ENCODE measurements at places on chromosomes 16 and 17.

DNA sequence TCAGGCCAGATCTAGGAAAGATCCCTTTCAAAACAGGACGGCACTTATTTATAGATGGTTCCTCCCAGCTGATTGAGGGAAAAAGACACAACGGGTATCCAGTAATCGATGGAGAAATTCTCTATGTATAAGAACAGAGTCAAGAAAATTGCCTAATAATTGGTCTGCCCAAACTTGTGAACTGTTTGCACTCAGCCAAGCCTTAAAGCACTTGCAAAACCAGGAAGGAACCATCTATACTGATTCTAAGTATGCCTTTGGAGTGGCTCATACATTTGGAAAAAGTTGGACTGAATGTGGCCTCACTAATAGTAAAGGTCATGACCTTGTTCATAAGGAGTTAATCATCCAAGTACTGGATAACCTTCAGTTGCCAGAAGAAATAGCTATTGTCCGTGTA lies 5.9 kb downstream of the HPR start:
- DNase-seq: no peak

- DNase-seq: no peak
Observed at GRCh38 chr17:35998018-35998545, 3.3 kb downstream of the CCL15 start.

DNA sequence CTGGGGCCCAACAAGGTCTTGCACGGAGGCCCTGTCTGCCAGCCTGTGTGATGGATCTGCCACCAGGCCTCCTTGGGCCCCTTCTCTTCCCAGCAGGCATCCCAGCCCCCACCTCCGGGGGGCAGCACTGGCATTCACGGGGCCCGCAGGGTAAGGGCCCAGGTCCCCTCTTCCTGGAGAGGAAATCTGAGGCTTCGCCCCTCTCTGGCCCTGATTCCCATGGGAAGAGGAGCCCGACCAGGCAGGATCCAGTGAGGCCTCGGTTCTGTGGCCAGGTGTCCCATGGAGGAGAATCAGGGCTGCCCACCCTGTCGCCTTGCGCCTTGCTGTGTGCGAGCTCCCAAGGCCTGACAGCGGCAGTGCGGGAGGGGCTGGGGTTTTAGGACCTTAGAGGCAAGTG lies 48.4 kb downstream of the PDPK1 start:
- no peak for DNase-seq

DNA sequence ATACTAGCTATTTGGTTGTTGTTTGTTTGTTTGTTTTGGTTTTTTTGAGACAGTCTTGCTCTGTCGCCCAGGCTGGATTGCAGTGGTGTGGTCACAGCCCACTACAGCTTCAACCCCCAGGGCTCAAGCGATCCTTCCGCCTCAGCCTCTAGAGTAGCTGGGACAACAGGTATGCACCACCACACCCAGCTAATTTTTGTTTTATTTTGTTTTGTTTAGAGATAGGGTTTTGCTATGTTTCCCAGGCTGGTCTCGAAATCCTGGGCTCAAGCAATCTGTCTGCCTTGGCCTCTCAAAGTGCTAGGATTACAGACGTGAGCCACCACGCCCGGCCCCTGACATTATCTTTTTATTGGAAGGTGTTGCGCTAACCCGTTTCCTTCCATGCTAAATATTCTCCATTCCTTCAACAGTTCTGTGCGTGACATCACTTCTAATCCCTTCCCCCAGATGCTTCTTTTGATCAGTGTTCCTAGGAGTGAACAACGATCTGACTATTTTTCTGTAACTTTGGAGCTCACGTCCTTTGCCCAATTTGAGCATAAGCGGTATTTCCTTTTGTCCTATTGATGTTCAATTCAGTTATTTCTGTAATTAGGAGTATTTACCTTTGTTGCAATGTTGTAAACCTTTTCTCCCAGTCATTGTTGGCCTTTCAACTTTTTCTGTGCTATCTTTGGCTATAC lies 30.2 kb upstream of the EMP2 start:
- no peak for DNase-seq

GRCh38 chr16:84692451-84693214 lies 7.2 kb upstream of the USP10 start:
- no peak for DNase-seq

GRCh38 chr17:40264458-40265185 lies 23.1 kb upstream of the CDC6 start:
- DNase-seq: no peak

GRCh38 chr17:57395721-57396321 lies 139.5 kb downstream of the MSI2 start:
- no peak for DNase-seq

GRCh38 chr17:75755990-75756389 lies 9.0 kb downstream of the GALK1 start:
- no peak for DNase-seq

- no peak for DNase-seq
Observed at GRCh38 chr17:82237746-82238471, 9.1 kb downstream of the SLC16A3 start.

DNA sequence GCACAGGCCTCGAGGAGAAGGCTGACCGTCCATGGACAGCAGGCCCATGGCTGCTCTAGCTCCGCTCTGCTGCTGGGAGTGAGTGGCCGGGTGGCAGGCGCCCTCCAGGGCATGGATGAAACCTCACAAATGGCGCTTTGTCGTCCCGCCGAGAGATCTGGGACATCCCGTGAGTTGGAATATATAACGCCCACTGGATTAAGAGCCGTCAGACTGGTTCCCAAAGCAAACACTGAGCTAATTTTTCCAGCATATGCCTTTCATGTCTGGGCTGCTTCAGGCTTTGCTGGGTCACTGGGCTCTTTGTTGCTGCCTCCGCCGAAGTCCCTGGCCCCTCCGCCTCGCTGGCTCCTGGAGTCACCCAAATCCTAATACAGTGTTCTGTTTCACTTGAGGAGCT lies 266.3 kb downstream of the FOXL1 start:
- no peak for DNase-seq

DNA sequence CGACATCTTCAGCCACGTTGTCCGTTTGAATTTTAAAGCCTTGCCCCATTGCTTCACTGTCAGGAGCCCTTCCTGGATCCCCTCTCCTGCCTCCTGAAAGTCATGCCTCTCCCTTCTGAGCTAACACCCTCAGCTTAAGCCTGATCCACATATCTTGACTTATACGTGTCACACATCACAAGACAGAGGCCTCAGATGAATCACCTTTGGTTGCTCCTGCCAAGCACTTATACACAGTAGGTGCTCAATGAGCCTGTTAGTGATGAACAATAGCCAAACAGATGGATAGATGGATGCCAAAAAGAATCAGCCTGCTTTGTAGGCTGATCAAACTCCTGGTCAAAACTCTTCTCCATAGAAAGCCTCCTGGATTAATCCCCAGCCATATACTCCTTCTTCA lies 31.8 kb downstream of the PITPNM3 start:
- DNase-seq: no peak

- no peak for DNase-seq
Observed at GRCh38 chr16:84380405-84380804, 12.1 kb downstream of the ATP2C2 start.

DNA sequence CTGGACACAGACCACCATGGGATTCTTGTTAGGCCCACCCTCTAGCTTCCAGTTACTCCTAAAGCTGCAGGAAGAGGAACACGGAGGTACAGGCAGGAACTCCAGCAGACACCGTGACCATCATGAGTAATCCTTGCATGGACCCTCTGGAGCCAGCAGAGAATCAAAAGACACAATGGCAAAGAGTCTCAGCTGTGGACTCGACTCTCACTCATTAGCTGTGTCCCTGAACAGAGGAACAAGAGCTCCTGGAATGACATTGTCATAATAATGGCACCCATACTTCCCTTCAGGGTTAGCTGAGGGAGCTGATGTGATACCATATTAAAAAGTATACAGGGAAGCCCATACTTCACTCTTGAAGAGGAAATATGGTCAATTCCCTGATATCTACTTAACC lies 176.3 kb upstream of the ASIC2 start:
- no peak for DNase-seq

- peak; percentile 81 for DNase-seq
Observed at GRCh38 chr16:78932355-78932943, 668.1 kb downstream of the MAF start.

- no peak for DNase-seq
Observed at GRCh38 chr16:89097392-89097772, 3.7 kb downstream of the ACSF3 start.

DNA sequence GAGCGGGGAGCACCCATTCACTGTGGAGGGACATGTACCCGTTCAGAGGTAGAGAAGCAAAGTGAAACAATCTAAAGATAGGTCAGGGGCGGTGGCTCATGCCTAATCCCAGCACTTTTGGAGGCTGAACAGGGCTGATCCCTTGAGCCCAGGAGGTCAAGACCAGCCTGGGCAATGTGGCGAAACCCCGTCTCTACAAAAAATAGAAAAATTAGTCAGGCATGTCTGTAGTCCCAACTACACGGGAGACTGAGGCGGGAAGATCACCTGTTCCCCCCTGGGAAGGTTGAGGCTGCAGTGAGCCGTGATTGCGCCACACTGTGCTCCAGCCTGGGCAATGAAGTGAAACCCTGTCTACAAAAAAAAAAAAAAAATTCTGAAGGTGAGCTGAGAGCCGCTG lies 21.7 kb downstream of the MYL4 start:
- DNase-seq: peak; percentile 93

GRCh38 chr16:8885674-8886592 lies 3.8 kb downstream of the LITAFD start:
- DNase-seq: no peak

DNA sequence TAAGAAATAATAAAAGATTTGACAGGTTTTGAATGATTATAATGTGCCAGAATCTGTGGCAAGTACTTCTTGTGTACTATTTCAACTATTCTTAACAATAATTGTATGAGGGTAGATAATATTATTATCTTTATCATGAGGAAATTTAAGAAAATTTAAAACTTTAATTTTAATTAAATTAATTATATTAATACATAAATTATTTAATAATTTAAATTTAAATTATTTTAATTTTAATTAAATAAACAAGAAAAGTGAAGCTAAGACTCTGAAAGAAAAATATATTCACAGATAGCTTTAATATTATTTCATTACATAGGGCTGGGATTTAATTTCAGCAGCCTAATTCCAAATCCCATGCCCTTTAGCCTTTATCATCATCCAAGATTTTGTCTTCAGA lies 31.4 kb upstream of the NETO2 start:
- no peak for DNase-seq

DNA sequence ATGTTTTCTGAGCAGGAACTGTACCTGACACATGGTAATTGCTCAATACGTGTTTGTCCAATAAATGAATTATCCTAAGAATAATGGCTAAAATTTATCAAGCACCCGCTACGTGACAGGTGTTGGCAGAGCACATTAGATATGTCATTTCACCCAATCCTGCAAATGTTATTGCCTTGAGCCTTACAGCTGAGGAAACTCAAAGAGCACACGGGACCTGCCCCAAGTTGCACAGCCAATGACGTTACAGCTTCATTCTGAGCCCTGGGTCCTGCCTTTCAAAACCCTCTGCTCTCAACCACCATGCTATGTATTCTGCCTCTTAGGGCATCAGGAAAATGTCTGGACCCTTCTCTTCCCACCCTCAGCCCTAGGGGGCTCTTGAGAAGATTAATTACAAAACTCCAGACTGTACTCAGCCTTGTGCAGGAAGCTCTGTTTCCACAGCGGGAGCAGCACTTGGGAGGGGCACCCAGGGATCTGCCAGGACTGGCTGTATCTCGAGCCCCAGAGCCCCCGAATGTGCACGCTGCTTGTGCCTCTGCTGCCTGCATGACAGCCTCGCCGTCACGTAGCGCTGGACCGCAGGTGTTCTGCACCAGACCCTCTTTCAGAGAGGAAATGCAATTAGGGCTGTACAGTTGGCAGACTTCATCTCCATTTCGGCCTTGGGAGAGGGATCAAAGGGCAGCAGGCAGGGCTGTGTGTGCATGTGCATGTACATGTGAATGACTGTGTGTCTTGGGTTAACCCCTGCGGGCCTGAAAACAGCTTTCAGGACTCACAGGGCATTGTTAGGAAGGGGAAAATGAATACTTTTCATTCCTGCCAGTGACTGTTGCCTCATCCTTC lies 71.6 kb downstream of the GPR139 start:
- DNase-seq: no peak

DNA sequence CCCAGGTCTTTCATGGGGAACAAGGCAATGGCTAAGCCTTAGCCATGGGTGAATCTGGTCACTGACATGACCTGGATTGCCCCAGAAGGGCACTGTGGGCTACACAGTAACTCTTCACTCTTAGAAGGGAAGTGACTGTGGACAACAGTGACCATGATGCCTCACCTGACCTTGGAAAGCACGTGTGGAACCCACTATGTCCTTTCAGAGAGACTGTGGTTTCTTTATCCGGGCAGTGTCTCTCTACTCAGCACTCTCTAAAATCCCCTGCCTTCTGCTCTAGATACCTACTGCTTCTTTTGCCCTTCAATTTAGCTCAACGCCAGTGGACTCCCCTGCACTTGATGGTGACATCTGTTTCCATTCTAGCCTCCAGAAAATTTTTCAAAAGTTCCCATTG lies 66.1 kb upstream of the ANKFN1 start:
- no peak for DNase-seq

DNA sequence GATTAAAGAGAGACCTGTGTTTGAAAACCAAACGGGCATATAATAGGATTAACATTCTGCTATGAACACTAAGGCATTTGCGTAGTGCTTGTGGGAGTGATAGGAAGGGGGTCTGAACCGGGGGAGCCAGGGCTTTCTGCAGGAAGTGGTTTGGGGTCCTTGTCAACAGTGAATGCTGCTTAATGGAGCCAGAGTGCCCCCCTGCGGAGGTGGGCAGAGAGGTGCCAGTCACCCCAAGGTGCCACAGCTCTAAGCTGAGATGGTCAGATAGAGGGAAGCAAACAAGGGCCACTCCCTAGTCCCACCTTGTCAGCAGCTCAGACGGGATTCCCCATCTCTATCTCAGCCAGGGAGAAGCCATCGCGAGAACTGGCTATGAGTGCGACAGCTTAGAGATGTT lies 17.7 kb downstream of the NAA60 start:
- DNase-seq: no peak

DNA sequence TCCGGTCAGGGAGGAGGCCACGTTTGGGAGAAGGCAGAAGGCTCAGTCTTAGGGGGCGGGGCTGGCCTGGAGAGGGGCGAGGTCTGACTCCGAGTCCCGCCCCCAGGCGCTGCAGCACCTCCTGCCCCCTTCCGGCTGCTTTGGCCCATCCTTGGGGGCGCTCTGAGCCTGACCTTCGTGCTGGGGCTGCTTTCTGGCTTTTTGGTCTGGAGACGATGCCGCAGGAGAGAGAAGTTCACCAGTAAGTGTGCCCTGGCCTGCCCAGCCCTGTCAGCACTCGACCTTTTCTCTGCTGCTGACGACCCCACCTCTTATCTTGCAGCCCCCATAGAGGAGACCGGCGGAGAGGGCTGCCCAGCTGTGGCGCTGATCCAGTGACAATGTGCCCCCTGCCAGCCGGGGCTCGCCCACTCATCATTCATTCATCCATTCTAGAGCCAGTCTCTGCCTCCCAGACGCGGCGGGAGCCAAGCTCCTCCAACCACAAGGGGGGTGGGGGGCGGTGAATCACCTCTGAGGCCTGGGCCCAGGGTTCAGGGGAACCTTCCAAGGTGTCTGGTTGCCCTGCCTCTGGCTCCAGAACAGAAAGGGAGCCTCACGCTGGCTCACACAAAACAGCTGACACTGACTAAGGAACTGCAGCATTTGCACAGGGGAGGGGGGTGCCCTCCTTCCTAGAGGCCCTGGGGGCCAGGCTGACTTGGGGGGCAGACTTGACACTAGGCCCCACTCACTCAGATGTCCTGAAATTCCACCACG lies 1.5 kb downstream of the TNFRSF12A start:
- peak; percentile 87 for DNase-seq
